ENCODE measurements at places on chromosomes 2 and 18.

DNA sequence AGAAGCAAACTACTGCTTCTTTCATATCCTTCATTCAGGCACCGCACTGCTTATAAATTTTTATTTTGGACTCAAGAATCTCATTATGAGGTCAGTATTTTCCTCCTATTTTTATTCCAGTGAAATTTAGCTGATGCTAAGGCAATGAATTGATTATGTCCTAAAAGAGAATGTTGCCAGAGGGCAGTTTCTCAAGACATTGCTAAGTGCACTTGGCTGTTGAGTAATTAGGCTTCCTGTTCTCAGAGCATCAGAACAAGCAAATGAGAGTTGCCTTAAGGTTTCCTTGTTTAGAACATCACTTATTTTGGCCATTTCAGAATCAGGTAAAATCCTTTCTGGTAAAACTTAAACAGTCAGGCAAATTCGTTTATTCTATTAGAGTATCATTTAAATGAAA lies 548.6 kb upstream of the ZEB2 start:
- DNase-seq = no peak

- no peak for DNase-seq
Measured at GRCh38 chr2:133312038-133312729, 256.1 kb downstream of the NCKAP5 start.

DNA sequence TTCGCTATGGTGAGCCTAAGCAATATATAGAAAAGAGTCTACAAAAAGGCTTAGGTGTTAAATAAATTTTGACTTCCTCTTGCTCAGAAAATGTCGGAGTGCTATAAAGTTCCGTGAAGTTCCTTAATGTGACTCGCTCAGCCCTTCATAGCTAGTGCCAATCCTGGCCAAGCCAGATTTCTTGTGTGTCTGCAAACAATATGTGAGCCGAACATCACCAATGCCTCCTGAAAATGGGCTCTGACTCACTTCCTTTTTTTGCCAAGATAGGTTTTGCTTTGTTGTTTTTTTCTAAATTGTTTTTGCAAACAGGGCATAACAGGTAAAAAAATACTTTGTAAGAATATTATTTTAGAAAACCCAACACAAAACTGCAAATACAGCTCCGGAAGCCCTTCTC lies 26.1 kb downstream of the CDC42EP3 start:
- no peak for DNase-seq

- DNase-seq = no peak
Measured at GRCh38 chr2:102717308-102718018, 44.4 kb upstream of the TMEM182 start.

- no peak for DNase-seq
Measured at GRCh38 chr2:28000287-28000686, 109.8 kb downstream of the BABAM2 start.

DNA sequence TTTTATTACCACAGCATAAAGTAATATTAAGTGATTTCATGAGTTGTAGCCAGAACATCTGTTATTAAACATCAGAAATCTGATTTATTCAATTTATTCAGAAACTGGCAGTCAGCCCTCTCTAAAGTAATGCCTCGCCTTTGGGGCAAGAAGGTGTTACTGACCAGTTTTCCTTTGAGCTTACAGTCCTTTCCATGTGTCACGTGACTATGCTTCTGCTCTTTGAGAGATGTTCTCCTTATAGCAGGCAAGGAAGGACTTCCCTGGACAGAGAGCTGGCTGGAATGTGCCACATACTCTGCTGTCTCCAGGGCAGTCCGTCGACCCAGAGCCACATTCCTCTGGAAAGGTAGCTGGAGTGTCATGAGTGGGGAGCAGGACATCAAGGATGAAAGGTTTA lies 119.7 kb downstream of the RDH14 start:
- DNase-seq = no peak
